ENCODE measurements at places on chromosomes 1 and 21. TPM values are rescaled to one million over a fixed set of nuclear protein-coding genes. Genes with fewer than 3 reads are reported as not detected.

DNA sequence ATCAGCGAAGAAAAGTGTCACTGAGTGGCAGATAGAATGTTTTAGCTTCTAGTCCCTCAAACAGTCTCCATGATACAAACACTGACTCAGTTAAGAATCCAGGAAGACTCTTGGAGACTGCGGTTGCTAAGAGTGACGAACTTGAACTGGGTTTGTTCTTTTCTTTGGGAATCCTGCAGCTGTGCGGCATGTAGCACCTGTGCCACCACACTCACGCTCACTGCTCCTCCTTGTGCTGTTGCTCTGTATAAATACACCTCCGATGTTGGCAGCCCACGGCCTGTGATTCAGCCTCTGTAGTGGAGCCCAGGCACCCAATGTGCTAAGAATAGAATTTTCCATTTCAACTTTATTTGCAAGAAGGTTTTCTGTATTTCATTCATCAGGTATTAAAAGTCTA, 5.5 kb upstream of the PPIE start:
- no peak for DNase-seq

LCE6A gene
- total RNA-seq = not detected

DNA sequence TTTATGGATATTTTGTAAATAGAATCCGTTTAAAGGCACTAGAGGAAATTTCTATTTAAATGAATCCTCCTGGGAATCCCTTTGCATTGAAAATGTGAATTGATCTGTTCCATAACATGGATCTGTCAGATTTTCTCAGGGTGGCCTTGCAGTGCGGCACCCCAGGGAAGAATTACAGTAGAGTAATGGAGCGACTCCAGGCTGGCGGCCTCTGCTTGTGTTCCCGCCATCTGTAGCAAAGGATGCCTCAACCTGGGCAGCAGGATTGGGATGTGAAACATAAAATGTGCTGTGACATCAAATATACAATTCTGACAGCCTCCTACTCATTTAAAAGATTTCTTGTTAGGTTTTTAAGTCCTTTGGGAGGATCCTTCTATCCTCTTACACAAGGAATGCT, 115.9 kb downstream of the RHOU start:
- DNase-seq = no peak

DNA sequence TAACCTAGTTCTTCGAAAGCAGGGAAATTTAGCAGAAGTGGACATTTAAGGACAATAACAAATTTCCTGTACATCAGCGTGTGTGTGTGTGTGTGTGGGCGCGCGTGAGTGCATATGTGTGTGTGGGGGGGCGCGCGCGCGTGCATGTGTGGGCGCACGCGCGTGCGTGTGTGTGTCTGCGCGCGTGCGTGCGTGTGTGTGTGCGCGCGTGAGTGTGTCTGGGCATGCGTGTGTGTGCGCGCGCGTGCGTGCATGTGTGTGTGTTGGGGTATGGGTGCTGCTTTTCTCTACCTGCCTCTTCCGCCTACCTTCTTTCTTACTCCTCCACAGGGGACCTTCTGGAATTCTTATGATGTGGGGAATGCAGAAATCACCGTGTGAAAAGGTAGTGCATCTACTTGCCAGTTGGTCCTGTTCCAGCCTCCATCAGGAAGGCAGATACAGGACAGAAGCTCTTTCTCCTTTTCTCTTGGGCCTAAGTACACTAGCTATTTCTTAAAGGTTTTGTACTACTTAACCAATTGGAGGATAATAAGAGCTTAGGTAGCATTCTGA, 165.4 kb upstream of the KCNK2 start:
- no peak for DNase-seq

DNA sequence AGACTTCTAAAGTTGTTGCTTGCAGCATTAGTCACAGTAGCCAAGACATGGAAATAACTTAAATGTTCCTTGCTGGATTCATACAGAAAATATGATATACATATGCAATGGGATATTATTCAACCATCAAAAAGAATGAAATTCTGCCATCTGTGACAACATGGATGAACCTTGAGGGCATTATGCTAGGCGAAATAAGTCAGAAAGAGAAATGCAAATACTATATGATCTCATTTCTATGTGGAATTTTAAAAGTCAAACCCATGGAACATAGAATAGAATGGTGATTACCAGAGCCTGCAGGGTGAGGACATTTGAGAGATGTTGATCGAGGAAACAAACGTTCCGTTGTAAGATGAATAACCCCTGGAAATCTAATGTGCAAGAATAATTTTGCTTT, 43.0 kb downstream of the CRB1 start:
- DNase-seq = no peak
